Naive thymus-derived CD4-positive, alpha-beta T cell (primary cell): ENCODE measurements at places on chromosomes 11 and 22. TPM values are rescaled to one million over a fixed set of nuclear protein-coding genes. Genes with fewer than 3 reads are reported as not detected.

- DNase-seq = no peak
These were observed 16.9 kb upstream of the PIK3C2A start for GRCh38 chr11:17224727-17225126.

DNA sequence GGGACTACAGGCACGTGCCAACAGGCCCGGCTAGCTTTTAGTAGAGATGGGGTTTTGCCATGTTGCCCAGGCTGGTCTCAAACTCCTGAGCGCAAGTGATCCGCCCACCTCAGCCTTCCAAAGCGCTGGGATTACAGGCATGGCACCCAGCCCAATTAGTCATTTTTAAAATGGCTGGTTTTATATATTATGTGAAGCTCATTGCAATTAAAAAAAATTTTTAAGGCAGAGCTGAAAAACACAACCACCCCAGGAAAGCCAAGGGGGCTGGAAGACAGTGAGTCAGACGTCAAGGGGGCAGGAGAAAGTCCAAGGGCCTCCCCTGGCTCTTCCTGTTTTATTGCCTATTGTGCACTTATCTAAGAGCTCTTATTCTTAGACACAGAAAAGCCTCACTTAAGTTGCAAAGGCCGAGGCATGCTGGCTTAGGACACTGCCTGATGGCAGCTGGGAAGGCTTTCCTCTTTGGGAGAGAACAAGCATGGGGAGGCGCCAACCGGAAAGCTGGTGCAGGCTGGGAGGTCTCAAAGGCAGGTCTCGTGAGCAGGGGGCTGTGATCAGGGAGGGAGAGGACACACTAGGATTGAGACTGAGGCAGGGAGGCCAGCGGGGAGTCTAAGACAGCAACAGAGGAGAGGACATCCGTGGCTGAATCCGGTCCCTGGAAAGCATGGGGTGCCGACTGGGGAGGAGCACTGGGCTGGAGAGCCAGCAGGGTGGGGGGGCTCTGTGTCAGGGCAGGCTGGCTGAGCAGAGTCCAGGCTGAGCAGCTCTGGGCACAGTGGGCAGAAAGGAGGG is 11.1 kb upstream of the OSM start:
- no peak for DNase-seq

GRCh38 chr11:9028581-9028980 is 24.8 kb upstream of the NRIP3 start:
- no peak for DNase-seq

- no peak for DNase-seq
These were observed 98.6 kb upstream of the BLID start for GRCh38 chr11:122214567-122214966.

GRCh38 chr22:40322021-40322420 is 24.3 kb upstream of the ADSL start:
- DNase-seq = no peak

DNA sequence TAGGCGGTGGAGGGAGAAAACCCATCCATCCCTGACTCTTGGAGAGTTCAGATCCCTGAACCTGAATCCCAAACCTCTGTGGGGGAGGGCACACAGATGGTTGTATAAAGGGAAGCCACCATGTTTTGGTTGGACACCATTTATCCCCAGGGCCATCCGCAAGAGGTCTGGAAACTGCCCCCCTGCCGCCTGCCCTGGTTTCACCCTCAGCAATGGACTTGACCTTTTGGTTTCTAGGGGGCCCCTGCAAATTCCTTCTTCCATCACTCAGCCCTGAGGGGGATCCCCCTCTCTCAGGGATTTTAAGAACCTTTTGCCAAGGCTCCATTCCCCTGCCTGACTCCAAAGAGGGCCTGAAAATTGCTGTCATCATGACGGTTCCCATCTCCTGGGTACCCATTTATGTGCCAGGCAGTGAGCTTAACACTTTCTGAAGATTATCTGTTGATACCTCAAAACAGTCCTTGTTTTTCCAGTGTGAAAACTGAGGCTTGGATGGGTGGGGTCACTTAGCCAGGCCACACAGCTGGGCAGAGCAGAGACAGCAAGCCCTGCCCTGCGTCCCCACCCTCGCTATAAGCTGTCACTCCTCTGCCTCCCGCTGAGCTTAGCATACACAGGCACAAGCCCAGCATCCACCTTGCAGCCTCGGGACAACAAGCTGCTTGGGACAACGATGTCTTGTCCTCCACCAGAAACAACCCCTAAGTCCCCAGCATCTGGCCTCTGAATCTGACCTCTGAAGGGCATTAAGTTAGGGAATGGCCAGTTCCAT is 33.2 kb upstream of the CRYBB3 start:
- DNase-seq = no peak

- no peak for DNase-seq
These were observed 10.6 kb downstream of the TBC1D22A start for GRCh38 chr22:46773076-46773475.

DNA sequence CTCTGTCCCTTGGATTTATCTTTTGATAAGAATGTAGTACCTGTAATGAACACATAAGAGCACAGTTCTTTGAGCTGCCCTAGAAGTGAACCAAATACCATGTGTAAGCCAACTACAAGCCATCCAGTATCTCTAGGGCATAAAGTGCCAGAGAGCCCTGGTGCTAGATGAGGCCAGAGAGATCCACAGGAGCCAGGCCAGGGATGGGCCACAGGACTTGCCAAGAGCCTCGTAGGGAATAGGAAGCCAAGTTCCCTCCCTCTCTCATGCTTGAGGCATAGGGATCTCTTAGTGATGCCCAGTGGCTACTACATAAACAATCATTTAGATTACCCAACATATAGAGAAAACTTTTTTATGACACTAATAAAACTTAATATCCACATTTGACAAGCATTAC is 64.8 kb upstream of the FAR1 start:
- no peak for DNase-seq

DNA sequence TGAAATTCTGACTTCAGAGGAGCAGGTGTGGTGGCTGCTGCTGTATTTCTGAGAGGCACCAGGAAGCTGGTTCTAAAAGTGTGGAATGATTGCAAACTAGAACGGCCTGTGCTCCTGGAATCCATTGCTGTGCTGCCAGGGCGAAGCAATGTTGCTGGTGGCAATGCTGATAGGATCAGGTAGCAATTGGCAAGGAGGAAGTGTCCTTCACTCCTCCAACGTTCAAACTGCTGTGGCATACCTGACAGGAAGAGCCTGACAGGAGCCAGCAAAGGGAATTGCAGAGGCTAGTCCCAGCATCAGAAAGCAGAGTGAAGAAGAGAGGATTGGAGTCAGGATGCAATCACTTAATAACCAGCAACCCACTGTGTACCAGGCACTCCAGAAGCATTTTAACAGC is 118.2 kb downstream of the FAR1 start:
- DNase-seq = no peak

GRCh38 chr11:45766469-45766868 is 38.5 kb upstream of the SLC35C1 start:
- DNase-seq = no peak

- DNase-seq = no peak
These were observed 609.3 kb upstream of the CCDC90B start for GRCh38 chr11:83895516-83895915.

- no peak for DNase-seq
These were observed at the start of gene POU2F3 for GRCh38 chr11:120239713-120240640. Gene POU2F3 (plus strand): TSS chr11:120240140. CDS start chr11:120240344, 204 bp downstream.

DNA sequence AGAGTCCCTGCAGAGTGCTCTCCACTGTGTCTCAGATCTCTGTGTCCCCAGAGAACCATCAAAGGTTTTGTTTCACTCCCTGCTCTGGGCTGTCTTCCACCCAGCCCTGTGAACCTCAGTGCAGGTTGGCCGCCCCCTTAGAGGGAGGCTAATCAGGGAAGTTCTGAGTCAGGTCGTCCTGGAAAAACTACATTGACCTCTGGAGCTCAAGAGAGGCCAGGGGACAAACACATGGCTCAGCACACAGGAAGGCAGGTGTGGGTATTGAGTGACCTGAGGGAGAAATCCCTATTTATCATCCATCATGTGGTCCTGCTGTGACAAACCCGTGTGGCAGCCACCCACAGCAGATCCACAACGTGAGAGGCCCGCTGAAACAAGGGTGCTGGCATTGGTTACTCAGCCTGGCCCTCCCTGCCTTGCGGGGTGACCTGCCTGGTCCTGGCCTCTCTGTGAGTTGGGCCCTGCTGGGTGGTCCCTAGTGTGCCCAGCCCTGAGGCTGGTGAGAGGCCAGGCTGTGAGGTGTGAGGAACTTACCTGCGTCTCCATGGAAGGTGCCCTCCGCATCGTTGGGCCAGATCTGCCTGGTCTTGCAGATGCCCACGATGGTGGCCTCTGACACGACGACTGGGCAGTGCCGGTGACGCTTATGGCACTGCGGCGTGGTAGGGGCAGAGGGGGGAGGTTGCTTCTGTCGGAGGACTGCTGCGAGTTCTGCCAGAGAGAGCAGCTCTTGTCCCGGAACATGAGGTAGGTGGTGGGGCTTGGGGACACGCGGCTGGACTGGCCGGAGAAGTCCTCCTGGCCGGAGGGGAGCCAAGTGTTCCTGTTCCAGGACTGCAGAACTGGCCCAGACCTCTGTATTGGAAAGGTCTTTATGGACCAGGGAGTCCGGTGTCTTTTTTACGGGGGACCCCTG is 669 bp upstream of the BCR start:
- no peak for DNase-seq

DNA sequence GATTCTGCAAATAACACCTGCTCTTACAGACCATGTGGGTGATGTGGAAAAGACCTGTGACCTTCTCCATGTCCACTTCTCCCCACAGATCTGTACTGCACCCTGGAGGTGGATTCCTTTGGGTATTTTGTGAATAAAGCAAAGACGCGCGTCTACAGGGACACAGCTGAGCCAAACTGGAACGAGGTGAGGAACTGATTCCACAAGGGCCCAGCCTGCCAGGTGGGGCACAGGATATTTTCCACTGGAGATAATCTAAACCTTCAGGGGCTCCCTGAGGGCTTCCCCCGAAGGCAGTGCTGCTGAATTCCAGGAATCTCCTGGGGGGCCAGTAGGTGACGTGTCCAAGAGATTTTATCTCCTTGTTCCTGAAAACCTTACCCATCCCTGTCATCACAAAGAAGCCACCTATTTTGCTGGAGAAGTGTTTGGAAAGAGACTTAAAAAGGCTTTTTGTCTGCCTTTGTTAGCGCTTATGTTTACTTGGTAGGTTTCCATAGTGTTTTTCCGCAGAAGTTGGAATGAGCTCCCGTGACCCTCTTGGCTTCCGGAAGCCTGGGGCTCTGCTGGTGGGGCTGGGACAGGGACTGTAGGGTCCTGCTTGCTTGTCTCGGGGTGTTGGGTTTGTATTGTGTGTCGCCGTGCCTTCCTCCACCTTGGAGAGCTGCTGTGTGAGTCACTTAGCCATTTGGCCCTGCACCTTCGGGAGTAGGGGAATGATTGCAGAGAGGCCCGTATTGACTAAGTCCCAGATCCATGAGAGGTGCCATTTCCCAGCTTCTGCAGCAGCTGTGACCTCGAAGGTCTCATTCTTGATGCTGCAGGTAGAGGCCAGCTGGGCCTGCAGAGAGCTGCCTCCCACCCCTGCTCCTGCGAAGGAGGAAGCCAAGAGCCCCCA is 112.4 kb downstream of the BCR start:
- no peak for DNase-seq

GRCh38 chr11:70398834-70399680 is 728 bp downstream of the CTTN start:
- no peak for DNase-seq

- DNase-seq = no peak
These were observed 11.9 kb downstream of the CRTAM start for GRCh38 chr11:122850076-122850631.

DNA sequence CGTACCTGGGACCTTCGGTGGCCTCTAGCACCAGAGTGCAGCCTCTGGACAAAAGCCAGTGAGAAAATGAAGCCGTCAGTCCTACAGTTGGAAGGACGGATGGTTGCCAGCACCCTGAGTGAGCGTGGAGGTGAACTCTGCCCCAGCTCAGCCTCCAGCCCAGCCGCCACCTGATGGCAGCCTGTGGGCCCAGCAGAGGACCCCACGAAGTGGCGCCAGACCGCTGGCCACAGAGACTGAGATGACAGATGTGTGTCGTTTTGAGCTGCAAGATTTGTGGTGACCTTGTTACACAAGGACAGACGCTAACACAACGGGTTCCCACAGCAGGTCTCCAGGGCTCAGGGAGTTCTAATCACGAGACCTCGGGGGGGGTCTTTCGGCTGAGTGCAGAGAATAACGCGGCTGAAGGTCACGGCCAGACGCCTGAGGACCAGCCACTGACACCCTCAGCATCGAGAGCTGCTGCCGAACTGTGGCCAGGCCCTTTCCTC is 75.0 kb downstream of the BRD1 start:
- DNase-seq = no peak

DNA sequence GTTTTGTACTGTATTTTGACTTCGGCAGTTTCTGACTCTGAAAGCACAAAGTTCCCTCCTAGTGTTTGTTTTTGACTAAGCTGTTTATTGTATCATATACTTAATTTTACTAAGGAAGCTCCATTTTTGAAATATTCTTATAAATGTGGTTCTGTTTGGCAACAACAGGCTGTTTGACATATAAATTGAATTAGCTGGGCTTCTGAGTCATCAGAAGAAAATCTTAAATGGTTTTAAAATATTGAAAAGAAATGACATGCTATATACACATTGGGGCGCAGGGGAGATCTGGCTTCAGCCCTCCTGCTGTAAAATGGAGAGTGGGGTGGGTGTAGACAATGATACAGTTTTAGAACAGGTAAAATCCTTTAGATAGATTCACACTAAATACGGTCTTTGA is 38.6 kb downstream of the SHISA8 start:
- DNase-seq = no peak

DNA sequence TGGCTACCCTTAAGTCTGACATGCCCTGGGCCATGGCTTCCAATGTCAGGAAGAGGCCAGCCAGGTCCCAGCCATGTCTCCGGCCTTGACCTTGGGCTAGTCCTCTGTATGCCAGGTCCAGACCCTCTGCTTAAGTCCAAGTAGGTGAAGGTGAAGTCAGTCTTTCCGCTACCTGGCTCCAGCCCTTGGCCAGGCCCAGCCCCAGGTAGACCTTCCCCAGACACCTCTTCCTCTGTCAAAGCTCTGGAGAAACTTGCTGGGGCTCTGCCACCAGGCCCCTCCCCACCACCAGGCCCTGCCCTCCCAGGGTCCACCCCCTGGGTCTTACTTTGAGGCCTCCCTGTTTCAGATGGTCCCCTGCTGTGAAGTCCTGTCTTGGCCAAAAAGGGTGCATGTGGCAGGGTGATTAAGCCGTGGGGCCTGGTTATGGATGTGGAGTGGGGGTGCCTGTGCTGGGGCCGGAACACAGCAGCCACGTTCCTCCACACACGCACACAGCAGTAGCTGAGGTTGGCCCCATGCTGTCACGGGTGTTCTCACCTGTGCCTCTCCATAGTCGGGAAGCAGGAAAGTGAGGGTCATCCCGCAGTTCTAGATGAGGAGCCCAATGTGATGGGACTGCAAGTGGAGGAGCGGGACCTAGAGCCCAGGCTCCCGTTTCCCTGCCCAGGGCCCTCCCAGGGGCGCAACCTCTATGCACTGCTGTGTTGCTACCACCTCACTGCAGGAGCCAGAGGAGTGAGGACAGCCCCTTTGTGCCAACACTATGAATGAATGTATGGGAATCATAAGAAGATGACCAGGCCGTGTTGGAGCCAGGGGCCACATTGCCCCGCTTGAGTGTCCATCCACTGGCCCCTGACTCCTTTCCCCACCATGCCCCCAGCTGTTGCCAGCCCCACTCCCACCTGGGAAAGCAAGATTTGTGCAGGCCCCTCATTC is 72.2 kb downstream of the LINC01488 start:
- no peak for DNase-seq

Gene CHRM1
- not detected for total RNA-seq

Gene SCARF2
- total RNA-seq = 2.2 TPM

Gene POLR3H
- total RNA-seq = 28.5 TPM

Gene PDGFD
- total RNA-seq = not detected

Gene KRTAP5-11
- not detected for total RNA-seq

Gene CTSW
- 29.3 TPM for total RNA-seq

Gene API5
- 136 and 138 TPM in 2 replicates for total RNA-seq
